NCI-H2227 treated with DMSO at 0.1 percent for 48 hours (cell line): ENCODE measurements at places on chromosomes 11 and 22.

DNA sequence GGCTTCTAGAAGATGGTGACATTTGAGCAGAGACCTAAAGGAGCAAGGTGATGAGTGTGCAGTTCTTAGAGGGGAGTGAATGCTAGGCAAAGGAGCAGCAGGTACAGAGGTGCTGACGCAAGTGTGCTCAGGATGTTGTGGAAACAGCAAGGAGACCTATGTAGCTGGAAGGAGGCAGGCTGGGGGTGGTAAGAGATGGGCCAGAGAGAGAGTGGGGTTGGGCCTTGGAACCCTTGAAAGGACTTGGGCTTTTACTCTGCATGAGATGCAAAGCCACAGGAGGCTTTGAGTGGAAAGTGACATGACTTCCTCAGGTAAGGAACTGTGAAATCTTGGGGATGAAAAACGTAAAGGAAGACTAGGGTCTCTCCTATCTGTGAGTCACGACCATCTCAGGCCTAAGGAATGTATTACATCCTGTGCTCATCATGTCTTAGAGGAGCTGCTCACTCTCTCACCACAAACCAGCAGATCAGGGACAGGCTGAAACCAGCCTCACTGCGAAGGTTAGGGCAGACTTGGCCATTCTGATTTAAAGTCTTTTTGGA is 65.4 kb downstream of the MICAL2 start:
- DNase-seq = no peak

DNA sequence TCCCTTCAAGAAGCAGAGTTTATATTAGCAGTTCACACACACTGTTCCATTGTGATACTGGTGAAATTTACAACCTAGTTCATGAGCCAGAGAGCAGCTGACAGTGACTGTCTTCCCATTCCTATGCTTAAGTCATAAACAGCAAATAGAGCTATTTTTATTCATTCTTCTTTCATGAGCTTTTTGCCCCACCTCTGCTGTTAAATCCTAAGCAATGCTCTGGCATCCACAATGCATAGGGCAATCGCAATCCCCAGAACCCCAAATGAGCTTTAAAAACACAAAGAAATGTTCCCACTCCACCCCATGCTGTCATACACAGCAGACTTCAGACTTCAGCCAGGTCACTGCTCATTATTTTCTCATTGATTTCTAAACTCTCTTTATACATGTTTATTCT is 307.5 kb downstream of the ETS1 start:
- no peak for DNase-seq

DNA sequence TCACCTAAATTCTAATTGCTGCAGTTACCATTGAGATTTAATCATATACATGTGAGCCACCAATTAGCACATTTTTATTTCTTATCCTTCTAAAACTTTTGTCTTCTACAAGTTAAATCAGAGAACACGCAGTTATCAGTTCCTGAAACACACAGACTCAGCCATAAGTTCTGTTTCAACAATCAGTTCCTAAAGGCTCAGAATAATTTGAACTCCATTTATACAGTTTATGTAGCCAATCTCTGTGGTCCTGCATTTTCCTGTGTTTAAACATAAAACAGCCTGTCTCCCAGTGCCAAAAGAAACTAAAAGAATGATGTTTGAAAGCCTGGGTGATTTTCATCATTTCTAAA is 2.9 kb downstream of the PLAAT3 start:
- no peak for DNase-seq

- no peak for DNase-seq
These were observed 7.7 kb downstream of the OR2AG1 start for GRCh38 chr11:6790546-6790945.

GRCh38 chr11:2316169-2316962 is 14.6 kb downstream of the TSPAN32 start:
- no peak for DNase-seq

GRCh38 chr11:58576887-58577471 is 1.3 kb upstream of the LPXN start:
- no peak for DNase-seq

- DNase-seq = peak; percentile 76
These were observed 157.4 kb downstream of the COMMD9 start for GRCh38 chr11:36131721-36132397.

DNA sequence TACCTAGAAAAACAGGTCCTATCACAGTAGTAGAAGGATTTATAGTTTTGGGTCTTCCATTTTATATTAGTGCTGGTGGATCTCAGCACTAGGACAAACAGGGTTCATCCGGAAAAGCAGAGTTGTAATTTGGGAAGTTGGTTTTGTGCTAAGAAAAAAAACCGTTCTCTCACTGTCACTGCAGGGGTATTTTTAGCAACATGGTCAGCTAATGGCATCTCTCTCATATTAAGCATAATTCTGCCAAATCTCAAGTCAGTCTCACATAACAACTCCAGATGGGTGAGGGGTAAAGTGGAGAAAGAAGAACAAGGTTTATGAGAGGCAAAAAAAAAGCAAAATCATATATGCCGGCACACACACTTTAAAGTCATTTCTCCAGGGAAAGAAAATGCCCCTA is 51.6 kb upstream of the GDPD4 start:
- no peak for DNase-seq

GRCh38 chr11:1471736-1472135 is 14.8 kb downstream of the MOB2 start:
- DNase-seq = no peak

DNA sequence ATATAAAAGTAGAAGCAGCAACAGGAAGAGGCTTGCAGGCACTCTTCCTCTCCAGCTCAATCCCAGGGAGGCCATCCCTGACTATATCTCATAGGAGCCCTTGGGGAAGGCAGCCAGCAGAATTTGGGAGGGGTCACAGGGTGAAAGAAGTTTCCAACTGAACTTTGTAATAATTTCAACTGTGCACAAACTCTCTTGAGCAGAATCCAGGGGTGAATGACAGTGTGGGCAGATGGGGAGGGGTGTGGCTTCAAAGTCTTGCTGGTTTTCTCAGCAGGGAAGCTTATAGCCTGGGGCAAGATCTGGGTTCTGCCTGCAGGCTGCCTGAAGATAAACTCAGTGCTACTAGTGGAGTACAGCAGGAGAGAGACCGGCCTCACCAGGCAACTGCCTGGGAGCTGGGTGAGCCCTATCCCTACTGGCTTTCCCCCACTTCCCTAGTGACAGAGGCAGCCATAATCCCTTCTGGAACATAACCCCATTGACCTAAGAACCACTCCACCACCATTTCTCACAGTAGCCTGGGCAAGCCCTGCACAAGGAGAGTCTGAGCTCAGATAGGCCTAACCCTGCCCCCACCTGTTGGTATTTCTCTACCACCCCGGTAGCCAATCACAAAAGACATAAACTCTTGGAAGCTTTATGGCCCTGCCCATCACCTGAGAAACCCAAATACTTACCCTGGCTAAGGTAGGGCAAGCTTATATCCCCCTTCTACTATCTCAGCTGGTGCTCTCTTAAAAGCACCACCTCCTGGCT is 17.8 kb upstream of the TTC12 start:
- no peak for DNase-seq

DNA sequence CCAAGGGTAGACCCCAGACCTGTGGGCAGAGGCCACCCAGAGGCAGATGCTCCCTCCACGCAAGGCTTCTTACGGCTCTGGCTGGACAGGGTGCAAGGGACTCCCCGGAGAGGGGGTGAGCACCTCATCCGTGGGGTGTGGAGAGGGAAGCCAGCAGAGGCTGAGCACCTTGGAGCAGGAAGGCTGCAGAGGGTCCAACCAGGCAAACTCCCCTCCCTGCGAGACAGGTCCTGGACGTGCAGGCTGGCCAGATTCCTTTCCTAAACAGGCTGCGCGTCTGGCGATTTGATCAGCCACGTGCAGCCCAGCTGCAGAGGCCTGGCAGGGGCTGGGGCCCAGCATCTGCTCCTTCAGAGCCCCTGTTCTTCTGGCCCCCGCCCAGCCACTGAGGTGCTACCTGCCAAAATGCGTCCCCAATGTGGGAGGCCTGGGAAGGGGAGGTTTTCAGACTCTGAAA is 49.3 kb downstream of the WNT11 start:
- DNase-seq = no peak
